ENCODE measurements at places on chromosomes 5 and 9. TPM values are rescaled to one million over a fixed set of nuclear protein-coding genes. Genes with fewer than 3 reads are reported as not detected.

PKD2L2 gene
- total RNA-seq = not detected

INSL6 gene
- total RNA-seq = not detected

IRX2 gene
- 1.8 TPM for total RNA-seq

SPINK6 gene
- not detected for total RNA-seq

PRDM9 gene
- total RNA-seq = not detected

LARP1 gene
- total RNA-seq = 169 TPM

PCDHB9 gene
- not detected for total RNA-seq

C9orf50 gene
- total RNA-seq = not detected

HARS2 gene
- total RNA-seq = 38.0 TPM

GARNL3 gene
- 1.8 TPM for total RNA-seq

TEK gene
- 0.06 TPM for total RNA-seq

CDKN2B gene
- total RNA-seq = not detected

CTSV gene
- 11.7 TPM for total RNA-seq

SHOC1 gene
- total RNA-seq = not detected

ARHGAP26 gene
- total RNA-seq = 7.6 TPM

SLC45A2 gene
- not detected for total RNA-seq

GABRB2 gene
- total RNA-seq = not detected

NEUROG1 gene
- total RNA-seq = not detected

MARCHF11 gene
- total RNA-seq = not detected

SCAI gene
- 1.6 TPM for total RNA-seq

SNCB gene
- total RNA-seq = 1.2 TPM

KLHL3 gene
- total RNA-seq = 0.28 TPM

HBEGF gene
- total RNA-seq = 6.4 TPM

GAS1 gene
- total RNA-seq = 0.22 TPM

PCDHAC1 gene
- total RNA-seq = 2.1 TPM

FOXE1 gene
- 4.3 TPM for total RNA-seq

CNTLN gene
- 5.5 TPM for total RNA-seq

SPATA31D4 gene
- total RNA-seq = not detected

TOR1B gene
- 25.8 TPM for total RNA-seq

REEP2 gene
- total RNA-seq = 7.2 TPM

SLC34A3 gene
- not detected for total RNA-seq
